ENCODE measurements at places on chromosomes 7 and 10.

- DNase-seq, result no peak
Measured at GRCh38 chr7:129184981-129185670, 3.3 kb upstream of the SMO start.

DNA sequence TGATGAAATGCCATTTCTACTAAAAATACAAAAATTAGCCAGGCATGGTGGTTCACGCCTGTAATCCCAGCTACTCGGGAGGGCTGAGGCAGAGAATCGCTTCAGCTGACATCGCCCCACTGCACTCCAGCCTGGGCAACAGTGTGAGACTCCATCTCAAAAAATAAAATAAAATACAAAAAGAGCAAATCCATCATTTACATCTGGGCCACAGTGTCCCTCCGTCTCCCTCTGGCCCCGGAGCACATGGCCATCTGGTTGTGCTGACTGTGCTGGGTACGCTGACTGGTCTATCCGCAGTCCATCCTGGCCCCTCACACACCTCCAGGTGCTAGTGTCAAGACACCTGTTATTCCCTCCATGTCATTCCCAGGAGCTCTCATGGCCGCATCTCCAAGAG is 42.1 kb downstream of the KCNH2 start:
- no peak for DNase-seq

DNA sequence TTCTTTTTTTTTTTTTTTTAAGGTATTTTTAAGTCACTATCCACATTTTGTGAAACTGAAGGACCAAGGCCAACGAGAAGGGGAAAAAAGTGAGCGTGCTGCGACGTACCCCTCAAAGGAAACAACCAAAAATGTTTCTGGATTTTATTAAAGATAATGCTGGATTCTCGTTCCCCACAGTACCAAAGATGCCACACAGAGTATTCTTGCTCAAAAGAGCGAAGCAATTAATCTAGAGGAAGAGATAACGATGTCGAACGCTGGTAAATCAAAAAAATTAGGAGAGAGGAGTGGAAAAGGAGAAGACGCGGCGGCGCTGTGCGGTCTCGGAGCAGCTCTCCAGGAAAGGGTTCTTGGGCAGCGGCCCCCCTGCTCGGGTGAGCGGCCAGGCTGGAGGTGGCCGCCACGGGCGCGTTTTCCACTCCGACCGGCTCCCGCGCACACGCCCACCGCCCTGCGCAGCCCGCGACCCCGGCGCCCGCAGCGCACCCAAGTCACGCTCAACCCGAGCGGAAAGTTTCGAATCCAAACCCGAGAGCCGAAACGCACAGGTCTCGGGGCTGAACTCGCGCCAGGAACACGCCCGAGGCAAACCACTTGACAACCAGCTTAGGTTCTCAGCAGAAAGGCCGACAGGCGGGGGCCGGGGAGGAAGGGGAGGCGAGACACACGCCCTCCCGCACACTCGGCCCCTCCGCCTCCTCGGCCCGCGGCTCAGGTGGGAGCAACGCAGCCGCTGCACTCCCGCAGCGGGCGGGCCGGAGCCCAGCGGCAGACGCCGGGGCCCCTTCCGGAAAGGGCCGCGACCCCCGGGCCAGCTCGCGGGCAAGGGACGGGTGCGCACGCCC is 989 bp downstream of the SRPK2 start:
- DNase-seq, result peak; percentile 46

- no peak for DNase-seq
Measured at GRCh38 chr10:119514819-119515218, 27.7 kb downstream of the RGS10 start.

DNA sequence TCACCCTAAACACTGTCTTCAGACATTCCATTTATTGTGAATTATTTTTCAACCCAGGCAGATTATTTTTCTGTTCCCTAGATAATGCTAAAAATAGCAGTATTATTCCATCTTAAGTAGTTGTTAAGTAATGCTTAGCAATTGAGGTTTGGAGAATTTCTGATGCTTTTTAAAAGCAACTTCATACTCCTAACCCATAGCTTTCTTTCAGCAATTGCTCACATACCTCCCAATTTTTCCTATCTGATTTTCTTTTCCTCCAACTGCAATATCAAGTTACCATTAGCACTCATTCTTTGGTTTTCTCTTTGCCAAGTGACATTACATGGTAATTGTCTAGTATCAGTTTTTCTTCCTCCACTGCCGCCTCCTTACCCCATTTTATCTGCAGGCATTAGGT is 104.7 kb downstream of the GPR85 start:
- DNase-seq, result no peak

- DNase-seq, result no peak
Measured at GRCh38 chr10:4396401-4397283, 429.4 kb upstream of the AKR1E2 start.

DNA sequence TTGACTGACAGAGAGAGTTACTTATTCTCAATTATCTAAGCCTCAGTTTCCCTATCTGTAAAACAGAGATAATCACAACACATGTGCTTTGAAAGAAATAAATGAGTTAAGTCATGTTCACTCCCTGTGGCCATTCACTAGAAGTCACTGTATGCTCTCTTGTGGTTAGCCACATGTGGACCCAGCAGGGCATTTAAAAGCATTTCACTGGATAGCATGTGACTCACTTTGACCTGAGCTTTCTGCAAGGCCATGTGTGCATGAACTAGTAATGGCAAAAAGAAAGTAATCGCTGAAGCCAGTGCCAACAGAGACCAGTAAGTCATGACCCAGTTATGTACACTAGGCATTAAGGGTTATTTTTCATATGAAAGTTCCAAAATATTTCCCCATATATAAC is 557.0 kb upstream of the IGFBP3 start:
- DNase-seq, result no peak

DNA sequence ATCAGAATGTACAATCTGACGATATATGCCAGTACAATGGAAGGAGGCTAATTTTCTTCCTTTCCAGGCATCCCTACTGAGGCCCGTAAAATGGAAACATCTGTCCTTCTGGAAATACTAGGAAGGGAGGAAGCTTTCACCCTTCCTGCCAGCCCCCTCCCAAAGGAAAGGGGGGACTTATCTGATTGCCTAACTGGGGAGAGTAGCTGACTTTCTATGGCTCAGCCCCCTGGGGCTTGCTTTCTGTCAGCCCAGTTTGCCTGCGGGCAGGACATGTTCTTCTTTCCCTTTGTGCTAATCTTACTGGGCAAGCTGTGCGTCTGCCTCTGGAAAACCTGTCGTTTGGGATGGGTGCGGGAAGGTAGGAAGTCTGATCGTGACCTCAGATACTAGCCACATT is 508.9 kb downstream of the SUGCT start:
- DNase-seq, result no peak

GRCh38 chr10:116331815-116332214 is 7.6 kb downstream of the CCDC172 start:
- no peak for DNase-seq

GRCh38 chr7:88391247-88391646 is 84.6 kb upstream of the STEAP4 start:
- DNase-seq, result no peak
